Daoy (cell line): ENCODE measurements at places on chromosomes 5 and 9.

DNA sequence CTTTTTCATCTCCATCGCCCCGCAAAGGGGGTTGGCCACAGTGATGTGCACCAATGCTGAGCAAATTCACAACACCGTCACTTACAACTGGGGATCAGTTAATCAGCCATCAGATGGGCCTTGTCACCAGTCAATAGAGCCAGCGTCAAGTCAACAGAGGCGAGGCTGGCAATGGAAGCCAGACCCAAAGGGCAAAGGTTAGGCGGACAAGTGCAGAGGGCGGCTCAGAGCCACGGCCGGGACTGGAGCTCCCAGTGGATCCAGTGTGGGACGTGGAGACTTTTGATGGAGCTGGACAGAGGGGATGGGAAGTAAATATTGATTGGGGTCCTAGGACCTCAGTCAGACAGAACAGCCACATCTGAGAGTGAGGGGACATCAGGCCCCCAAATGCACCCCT lies 45.7 kb downstream of the DUSP1 start:
- no peak for DNase-seq

GRCh38 chr9:104326912-104327311 lies 177.2 kb upstream of the OR13F1 start:
- DNase-seq: no peak

DNA sequence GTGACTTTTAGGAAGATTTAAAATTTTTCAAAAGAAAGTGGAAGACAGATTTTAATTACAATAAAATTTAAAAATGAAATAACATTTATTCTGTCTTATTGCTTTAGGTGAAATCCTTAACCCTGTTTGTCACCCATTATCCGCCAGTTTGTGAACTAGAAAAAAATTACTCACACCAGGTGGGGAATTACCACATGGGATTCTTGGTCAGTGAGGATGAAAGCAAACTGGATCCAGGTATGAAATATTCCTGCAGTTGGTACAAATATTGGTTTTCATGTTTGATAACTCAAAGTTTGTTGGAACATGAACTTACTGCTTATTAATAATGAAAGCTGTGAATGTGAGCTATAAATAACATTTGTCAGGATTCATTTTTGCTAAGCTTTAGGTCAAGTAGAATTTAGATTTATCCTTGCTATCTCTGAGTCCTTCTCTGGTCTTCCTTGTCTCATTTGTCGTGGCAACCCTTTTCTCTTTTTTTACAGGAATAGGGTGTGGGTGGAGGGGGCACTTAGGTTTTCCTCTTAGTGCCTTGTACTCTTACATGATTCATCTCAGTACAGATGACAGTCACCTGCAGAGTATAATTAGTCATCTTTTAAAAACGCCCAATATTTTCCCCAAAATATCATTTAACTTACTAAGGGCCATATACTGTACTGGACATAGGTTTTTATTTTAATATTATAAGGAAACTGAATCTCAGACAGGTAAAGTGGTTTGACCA lies 95.3 kb upstream of the RASGRF2 start:
- DNase-seq: no peak

DNA sequence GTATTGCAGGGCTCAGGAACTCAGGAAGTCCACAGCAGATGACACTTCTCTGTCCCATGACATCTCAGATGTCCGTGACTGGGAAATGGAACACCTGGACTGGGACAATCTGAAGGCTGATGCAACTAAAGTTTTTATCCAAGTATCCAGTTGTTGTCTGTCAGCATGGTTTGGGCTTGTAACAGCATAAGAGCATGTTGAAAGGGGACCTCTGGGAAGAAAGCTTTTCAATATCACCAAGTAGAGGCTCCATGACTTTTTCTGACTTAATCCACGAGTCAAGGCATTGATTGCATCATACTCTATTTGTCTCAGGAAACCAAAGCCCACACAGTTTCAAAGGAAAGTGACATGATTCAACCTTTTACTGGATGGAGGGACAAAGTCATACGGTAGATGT lies 807.7 kb downstream of the MTRR start:
- no peak for DNase-seq

GRCh38 chr9:77375956-77376532 lies 198.7 kb downstream of the VPS13A start:
- DNase-seq: no peak

DNA sequence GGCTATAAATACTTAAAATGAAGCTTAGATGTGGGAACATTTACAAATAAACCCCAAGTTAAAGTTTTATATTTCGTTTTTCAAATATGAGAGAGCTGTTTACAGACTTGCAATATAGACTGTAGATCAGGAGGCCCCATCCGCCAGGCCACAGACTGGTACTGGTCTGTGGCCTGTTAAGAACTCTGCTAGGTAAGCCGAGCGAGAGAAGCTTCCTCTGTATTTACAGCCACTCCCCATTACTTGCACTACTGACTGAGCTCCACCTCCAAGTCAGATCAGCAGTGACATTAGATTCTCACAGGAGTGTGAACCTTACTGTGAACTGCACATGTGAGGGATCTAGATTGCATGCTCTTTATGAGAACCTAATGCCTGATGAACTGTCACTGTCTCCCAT lies 561.4 kb upstream of the FAM174A start:
- no peak for DNase-seq

- no peak for DNase-seq
Observed at GRCh38 chr5:125877248-125877647, 546.0 kb upstream of the GRAMD2B start.

DNA sequence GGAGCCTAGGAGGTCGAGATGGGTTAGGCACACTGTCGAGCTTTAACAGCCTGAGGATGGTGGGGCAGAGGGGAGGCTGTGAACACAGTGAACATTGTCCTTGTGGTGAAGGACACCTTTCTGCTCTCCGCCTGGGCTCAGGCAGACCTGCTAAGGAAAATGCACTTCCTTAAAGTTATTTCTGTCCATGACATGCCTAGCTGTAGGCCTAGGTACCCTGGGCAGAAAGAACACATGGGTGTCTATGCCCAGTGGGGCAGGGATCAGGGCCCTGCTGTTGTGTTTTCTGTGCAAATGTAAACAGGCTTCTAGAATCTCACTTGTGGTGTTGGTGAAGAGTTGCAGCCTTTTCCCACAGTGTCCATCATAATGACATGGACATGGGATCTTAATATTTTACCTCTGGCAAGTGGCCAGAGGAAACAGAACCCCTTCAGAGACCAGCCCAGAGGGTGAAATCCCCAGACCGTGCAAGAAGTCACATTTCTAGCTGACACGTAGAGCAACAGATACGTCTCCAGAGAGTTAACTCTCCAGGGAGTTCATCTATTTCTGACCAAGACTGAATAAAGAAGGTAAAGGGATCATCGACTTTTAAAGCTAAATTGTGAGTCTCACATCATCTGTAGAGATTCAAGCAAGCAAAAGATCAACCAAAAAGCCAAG lies 79.2 kb downstream of the C9orf152 start:
- DNase-seq: no peak

GRCh38 chr9:37329576-37329975 lies 92.9 kb upstream of the GRHPR start:
- peak; percentile 5 for DNase-seq

GRCh38 chr5:157471709-157472108 lies 11.7 kb downstream of the NIPAL4 start:
- peak; percentile 23 for DNase-seq

GRCh38 chr5:51242456-51242855 lies 140.8 kb upstream of the ISL1 start:
- no peak for DNase-seq

- DNase-seq: no peak
Observed at GRCh38 chr5:177295924-177296323, 7.6 kb downstream of the RAB24 start.

DNA sequence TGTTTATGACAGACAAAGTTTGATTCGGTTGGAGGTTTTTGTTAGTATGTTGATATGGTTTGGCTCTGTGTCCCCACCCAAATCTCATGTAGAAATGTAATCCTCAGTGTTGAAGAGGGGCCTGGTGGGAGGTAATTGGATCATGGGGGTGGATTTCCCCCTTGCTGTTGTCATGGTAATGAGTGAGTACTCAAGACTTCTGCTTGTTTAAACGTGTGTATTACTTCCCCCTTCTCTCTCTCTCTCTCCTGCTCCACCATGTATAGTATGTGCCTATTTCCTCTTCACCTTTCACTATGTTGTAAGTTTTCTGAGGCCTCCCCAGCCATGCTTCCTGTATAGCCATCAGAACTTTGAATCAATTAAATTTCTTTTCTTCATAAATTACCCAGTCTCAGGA lies 415.1 kb downstream of the HCN1 start:
- DNase-seq: no peak

- DNase-seq: peak; percentile 77
Observed at GRCh38 chr9:72280913-72281500, 84.0 kb downstream of the ZFAND5 start.

- no peak for DNase-seq
Observed at GRCh38 chr5:91379246-91379913, 3.7 kb downstream of the ARRDC3 start.

DNA sequence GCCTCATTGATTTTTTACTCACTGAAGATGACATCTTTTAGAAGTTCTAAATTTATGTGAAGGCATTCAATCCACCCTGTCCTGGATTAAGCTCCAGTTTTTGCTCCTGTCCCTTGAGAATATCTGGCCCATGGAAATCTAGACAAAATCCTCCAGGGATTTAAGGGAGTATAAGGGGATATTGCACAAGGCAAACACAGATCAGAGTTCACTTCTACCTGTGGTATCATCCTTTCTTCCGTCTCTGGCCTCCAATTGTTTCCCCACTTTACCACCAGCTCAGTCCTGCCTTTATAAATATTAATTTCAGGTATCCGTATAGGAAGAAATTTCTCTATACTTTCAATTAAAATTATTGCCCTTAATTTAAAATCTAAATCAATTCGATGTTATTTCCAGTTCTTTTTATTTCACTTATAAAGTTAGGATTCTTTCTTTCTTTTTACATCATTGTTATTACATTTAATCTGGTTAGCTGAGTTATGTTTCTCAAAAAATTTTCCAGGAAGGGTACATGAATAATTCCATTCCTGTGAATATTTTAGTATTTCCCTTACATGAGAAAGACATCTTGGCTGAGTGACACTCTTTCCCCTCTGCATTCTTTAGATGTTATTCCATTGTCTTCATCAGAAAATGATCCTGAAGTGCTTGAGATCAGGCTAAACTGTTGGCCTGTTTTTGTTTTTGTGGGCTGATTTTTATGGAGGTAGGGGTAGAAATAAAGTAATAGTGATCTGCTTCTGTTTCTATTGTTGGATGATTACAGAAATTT lies 194.3 kb upstream of the MAP3K1 start:
- DNase-seq: no peak

- no peak for DNase-seq
Observed at GRCh38 chr5:37598733-37599132, 219.6 kb downstream of the WDR70 start.

GRCh38 chr9:135474915-135475314 lies 4.7 kb upstream of the PPP1R26 start:
- DNase-seq: peak; percentile 62

DNA sequence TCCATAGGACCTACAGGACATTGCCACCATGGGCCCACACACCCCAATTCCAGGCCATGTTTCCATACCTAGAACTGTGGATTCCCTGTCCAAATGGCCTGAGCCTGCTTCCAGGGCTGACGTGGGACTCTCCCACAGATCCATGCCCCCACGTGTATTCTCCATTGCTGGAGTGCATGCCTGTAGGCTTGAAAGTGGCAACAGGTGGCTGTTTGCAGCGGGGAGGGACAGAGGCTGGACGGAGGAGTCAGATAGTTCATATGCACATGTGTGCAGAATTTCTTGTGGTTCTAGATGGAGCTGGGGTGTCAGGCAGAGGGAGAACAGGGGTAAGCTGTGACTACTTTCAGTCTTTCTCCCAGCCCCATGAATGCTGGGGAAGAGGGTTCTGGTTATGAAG lies 285.7 kb upstream of the ANKRD55 start:
- no peak for DNase-seq

GRCh38 chr9:5510360-5510931 lies at the start of gene PDCD1LG2:
PDCD1LG2 (plus strand) TSS chr9:5510531; CDS start chr9:5522547, 12,016 bp downstream.
- peak; percentile 78 for DNase-seq

GRCh38 chr5:22316294-22316693 lies 536.9 kb downstream of the CDH12 start:
- DNase-seq: no peak

DNA sequence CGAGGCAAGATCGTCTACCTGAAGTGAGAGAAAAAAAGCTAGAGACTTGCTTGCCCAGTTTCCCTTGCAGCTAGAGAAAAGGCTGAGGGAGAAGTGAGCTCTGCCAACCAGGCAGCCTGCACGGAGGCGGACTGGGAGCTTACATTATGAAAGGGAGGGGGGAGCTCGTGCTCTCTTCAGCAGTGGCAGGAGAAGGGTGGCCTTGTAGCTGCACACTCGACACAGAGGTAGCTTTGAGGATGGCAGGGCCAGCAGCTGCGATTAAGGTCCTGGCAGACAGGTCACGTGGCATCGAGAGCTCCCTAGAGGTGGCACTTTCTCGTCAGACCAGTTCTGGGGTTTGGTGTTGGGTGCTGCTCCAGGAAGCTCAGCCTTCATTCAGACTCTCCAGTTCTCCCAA lies 26.7 kb downstream of the APBA1 start:
- DNase-seq: no peak

- DNase-seq: no peak
Observed at GRCh38 chr9:4317681-4318080, 17.8 kb upstream of the GLIS3 start.

GRCh38 chr5:10768328-10768899 lies 7.4 kb upstream of the DAP start:
- no peak for DNase-seq

GRCh38 chr9:118961857-118962256 lies 407.4 kb downstream of the BRINP1 start:
- DNase-seq: no peak

DNA sequence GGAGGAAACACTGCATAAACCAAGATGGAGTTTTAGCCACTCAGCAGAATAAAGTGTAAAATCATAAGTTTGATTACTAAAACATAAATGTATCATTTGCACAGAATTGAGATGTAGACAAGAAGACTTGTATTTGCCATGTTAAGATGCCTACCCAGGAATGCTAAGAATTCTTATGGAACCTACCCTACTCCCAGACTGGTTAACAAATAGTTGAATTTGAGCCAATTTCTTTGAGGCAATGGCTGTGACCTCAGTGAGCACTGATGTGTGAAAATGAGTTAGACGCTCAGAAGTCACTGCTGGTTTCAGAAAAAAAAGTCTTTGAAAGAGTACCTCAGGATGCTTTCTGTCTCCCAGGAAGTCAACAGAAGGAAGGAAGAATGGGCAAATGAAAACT lies 95.6 kb downstream of the ESM1 start:
- DNase-seq: peak; percentile 76

- DNase-seq: no peak
Observed at GRCh38 chr9:14585730-14586473, 107.3 kb downstream of the ZDHHC21 start.

DNA sequence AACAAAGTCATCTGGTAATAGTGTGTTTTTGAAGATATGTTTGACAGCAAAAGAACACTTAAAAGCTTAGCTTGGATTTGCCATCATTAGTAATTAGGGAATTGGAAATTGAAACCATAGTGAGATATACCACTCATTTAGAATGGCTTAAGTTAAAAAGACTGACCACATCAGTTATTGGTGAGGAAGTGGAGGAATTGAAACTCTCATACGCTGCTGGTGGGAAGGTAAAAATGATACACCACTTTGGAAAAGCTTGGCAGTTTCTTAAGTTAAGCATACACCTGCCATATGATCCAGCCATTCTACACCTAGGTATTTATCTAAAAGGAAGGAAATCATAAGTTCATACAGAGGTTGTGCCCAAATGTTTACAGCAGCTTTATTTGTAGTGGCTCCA lies 213.2 kb downstream of the TRIO start:
- no peak for DNase-seq

- DNase-seq: no peak
Observed at GRCh38 chr9:137256856-137257255, 1.7 kb downstream of the NELFB start.

- DNase-seq: no peak
Observed at GRCh38 chr5:115702025-115702424, 76.2 kb upstream of the TMED7 start.

GRCh38 chr9:16333691-16334090 lies 536.8 kb downstream of the BNC2 start:
- DNase-seq: peak; percentile 17
